ENCODE measurements at places on chromosomes 4 and X.

DNA sequence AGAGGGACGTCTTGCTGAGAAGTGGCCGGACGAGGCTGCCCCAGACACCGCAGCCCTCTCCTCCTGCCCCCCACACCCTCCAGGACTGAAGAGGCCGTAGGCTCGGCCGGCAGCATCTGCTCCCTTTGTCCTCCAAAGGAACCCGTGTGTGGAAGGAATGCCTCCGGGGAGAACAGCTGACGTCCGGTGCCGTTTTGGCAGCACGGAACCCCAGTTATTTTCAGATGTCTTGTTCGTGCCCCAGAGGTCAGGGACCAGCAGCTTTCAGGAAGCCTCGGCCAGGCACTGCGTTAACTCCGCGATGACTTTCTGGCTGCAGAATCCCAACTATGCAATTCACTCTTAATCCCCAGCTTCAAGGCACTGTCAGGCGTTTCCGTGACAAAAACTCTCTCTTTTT lies 10.9 kb upstream of the PPP2R3B start:
- DNase-seq, result peak; percentile 64

DNA sequence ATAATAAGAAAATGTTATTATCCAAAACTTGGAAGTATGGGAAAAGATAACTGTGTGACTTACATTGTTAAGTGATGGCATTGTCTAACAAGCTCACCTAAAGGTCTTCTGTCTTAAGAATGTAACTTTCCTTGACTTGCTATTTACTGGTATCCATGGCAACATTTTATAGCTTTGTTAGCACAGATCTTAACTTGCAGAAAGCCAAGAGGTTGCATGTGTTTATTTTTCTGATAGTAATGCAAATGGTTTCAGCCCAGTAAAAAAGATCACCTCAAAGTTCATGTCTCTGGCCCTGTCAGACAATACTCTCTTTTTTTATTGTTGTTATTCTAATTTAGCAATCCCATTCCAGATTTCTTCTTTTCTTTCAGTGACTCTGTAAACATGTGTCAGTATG lies 425.3 kb downstream of the SPRY1 start:
- no peak for DNase-seq

- DNase-seq, result peak; percentile 84
These were observed 84.5 kb upstream of the MAML3 start for GRCh38 chr4:140238351-140239056.

GRCh38 chrX:15820106-15821073 lies 30.1 kb downstream of the ZRSR2 start:
- no peak for DNase-seq

- no peak for DNase-seq
These were observed 3.1 kb upstream of the MSX1 start for GRCh38 chr4:4856071-4857000.

DNA sequence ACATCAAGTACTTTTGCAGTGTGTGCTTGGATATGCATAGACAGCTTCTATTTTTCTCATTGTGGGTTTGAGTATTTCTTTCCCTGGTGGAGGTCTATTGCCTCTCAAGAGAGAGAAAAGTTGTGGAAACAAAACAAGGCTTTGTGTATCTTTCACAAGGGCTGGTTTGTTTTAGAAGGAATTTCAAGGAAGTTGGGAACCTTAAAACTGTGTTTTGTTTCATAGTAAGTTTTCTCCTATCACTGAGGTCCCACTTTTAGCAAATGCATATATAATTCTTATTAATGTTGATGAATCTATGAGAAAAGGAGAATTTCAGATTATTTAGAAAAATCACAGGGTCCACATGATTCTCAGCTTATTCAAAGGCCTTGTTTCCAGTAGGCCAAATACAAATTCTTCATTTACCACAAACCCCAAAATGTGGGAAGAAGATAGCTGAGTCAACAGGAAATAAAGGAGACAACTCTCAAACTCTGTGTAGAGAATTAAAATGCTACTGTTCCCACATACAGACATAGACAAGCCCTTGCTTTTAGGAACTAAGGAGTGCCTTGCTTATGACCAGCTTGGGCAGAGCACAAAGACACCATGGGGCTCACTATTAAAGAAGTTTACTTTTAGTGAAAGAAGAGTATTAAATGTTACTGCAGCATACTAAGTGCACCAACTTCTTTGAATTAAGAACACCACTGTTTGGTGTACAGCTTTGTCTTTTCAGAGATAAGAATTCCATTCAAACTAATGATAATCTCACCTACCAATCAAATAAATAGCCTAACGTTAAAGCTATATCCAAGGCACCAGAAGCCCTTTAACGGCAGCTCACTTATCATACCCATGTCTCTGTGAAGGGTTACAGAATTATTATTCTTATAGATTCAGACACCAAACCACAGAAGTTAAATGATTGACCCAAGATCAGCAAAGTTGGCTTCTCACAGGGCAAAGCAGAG lies 177.4 kb upstream of the LEF1 start:
- DNase-seq, result peak; percentile 86

DNA sequence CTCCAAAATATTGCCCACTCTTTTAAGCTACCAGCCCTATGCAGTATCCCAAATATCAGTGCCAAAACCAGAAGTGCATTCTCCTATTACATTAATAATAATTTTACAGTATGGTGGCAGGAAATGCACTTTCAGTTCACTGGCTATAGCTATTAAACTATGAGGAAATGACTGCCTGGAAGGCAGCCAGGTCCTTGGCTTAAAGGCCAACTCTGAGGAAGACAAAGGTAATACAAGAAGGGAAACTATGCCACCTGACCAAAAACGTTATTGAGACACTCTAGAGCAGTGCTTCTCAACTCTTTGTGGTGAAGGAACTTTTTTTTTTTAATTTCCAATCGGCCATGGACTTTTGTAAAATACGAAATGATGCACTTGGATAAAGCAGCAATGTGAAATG lies 133.6 kb upstream of the VAMP7 start:
- DNase-seq, result no peak

GRCh38 chr4:51932261-51932660 lies 87.9 kb downstream of the LRRC66 start:
- DNase-seq, result peak; percentile 71

DNA sequence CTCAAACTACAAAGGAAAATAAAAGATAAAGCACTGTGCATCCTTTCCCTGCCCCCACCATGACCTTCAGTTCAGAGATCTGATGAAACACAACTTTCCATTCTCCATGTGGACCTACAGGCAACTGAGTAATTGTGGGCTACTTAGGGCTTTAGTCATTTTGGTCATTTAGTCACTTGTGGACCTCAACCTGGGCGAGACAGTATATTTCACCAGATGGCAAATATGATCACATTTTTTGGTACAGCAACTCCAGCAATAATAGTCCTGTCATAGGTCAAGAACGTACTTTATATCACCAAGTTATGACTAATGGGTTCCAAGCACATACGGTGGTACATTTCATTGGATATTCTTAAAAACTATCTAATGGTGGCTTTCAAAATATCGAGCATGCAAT lies 141.2 kb downstream of the PDGFC start:
- peak; percentile 39 for DNase-seq

DNA sequence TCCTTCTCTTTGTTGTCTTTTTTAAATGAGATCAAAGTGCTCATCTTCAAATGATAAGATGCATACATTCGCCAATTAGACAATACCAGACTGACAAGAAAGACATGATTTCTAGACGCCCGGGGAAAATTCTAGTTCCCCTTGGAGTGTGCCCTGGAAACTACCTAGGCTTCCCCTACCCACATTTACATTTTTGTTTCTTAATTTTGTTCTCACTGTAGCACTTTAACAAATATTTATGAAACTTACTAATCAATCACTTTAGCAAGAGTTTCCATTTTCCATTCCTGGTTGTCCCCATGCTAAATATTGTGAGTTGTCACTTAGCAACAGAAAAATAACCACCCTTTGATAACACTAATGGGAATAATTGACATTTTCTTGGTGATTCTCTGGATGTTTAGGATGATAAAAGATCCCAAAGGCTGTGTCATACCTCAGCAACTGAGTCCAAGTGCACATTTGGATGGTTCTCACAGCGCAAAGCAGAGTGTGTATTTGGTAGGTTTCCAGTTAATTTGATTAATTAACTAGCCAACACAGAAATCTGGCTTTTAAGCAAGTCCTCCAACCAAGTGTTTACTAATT lies 69.6 kb downstream of the FGFBP1 start:
- DNase-seq, result no peak

DNA sequence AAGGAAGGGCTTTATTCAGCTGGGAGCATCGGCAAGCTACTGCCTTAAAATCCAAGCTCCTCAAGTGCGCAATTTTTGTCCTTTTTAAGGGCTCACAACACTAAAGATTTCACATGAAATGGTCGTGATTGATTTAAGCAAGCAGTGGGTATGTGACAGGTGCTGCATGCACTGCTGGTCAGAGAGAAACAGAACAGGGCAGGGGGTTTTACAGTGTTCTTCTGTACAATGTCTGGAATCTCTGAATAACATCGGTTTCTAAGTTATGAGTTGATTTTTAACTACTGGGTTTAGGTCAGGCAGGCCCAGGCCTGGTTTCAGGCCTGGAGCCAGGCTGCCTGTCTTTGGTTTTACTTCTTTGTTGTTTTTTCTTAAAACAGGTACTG lies 6.0 kb downstream of the UGT2B17 start:
- no peak for DNase-seq

DNA sequence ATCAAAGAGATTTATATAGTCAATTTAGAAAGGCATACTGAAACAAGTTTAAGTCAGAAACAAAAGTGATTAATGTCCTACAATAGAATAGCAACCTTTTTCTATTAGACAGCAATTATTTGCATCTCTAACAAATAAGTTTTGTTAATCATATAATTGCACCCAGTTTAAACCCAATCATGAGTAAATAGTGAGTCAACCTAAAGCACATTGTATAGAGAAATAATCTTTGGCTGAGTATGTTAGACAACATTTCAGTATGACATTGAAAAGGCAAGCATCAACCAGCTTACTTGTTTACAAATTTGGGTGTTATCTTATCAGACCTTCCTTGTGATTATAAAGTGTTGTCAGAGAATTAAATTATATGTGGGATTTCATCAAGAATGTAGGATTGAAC lies 209.5 kb downstream of the IL15 start:
- no peak for DNase-seq

DNA sequence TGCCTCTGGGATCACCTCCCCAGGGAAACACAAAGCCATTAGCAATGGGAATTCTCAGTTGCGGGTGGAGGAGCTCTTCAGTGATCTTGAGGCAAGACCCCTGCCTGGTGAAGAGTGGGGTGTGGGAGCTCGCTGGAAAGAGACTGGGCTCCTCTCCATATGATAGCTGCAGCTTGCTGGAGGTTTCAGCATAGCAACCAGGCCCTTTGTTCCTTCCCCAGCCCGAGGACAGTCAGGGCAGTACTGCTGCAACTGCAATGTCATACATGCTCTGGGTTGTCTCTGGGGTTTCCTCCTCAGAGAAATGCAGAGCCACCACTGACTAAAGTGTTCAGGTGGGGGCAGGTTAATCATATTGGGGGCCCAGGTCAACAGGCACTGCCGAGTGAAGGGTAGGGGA lies 81.3 kb downstream of the ARHGAP24 start:
- no peak for DNase-seq

- no peak for DNase-seq
These were observed 67.7 kb upstream of the H2AZ1 start for GRCh38 chr4:100017637-100018310.

GRCh38 chrX:40476958-40477357 lies 103.8 kb upstream of the ATP6AP2 start:
- no peak for DNase-seq

DNA sequence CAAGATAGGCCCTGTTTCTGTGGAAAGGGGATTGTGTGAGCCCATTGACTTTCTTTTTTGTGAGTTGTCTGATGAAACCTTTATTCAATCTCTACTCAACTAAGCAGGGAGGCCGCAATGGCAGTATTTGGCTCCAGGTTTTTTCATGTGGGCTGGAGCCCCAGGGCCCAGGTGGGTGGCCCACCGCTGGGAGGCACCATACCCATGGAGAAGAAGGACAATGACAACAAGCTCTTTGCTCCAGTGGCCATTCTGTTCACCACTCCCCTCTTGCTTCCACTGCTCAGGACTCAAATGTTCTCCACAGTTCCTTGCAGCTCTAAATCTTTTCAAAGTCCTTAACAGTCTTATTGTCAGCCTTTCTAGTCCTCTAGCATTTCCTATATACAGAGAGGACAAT lies 54.1 kb downstream of the HOPX start:
- DNase-seq, result no peak

GRCh38 chr4:71411981-71412380 lies 73.2 kb downstream of the SLC4A4 start:
- peak; percentile 65 for DNase-seq

GRCh38 chr4:143302536-143302935 lies 34.1 kb upstream of the GAB1 start:
- peak; percentile 73 for DNase-seq

GRCh38 chr4:9867751-9868425 lies 86.5 kb downstream of the DRD5 start:
- DNase-seq, result no peak

- no peak for DNase-seq
These were observed 518.0 kb downstream of the TMA16 start for GRCh38 chr4:164012396-164013027.

- DNase-seq, result no peak
These were observed 86.2 kb downstream of the FAM133A start for GRCh38 chrX:93760163-93760562.

GRCh38 chrX:19544693-19545305 lies 29.5 kb upstream of the MAP3K15 start:
- peak; percentile 48 for DNase-seq

GRCh38 chr4:5758741-5759140 lies 47.7 kb downstream of the EVC start:
- peak; percentile 87 for DNase-seq

DNA sequence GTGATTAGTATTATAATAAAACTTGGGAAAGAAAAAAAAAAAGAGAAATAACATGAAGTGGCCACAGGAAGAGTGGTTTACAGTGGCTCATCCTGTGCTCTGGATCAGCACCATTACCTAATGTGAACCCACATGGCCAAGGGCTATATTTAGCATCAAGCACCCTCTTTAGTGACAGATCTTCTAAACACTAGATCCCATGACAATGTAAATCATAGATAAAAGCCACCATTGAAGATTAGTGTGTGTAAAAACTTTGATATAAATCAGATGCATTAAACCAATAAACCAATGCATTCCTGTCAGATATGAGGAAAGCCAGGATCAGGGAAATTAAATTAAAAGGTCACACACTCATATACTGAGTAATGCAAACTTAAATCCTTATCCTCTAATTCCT lies 400.6 kb upstream of the MAGEB18 start:
- DNase-seq, result no peak

DNA sequence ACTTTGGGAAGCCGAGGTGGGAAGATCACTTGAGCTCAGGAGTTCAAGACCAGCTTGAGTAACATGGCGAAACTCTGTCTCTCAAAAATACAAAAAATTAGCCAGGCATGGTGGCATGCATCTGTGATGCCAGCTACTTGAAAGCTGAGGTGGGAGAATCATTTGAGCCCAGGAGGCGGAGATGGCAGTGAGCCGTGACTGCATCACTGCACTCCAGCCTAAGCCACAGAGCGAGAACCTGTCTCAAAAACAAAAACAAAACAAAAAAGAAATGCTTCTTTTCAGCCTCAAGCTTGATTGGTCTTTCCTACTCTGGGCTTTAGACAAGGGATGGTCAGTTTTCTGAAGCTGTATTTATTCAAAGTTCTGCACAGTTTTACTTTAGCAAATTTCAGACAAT lies 15.8 kb upstream of the DHRSX start:
- DNase-seq, result no peak

All from fibroblast of skin of scalp (primary cell).